Colonic mucosa (tissue), 4 donors: ENCODE measurements at places on chromosomes 3 and 15.

GRCh38 chr3:111890051-111890580 lies 31.1 kb downstream of the PHLDB2 start:
- DNase-seq: no peak

DNA sequence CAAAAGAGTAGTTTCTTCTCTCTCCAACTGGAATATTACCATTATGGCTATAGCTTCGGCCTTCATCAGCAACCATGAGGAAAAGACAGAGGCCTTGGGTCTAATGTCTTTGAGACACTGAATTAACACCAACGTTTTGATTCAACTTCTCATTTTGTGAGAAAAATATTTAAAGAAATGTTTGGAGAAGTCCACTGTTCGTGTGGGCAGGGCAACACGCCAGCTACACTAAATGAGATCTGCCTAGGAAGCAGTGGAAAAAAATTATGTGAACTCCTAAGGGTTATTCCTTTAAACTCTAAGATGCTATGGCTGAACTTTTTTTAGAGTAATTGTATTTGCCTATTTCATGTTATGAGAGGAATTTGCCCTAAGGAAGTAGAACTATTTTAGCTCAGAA lies 41.8 kb downstream of the NCEH1 start:
- no peak for DNase-seq

DNA sequence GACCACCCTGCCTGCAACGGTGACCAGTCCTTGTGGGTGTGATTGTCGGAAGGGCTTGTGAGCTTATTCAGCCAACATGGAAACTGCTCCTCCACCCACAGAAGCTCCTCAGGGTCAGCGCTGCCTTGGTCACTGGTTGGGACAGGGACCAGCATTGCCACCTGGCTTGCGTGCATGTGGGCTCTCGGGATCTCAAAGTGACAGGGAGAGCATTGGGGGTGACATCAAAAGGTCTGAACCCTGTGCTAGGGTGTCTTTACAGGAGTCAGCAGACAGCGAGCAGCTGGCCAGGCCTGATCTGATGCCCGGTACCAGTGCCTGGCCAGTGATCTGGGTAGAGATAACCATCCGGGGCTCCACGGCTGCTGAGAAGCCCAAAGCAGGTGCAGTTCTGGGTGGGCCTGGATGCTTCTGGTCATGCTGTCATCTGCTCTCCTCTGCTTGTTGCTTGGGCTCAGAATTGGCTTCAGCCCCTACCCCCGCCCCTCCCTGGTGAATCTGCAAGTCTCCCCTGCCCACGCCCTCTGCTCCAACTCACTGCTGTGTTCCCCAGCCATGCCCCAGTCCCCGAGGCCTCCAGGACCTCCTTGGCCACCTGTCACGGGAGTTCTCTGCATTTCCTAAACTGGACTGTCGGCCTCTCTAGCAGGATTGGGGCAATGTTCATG lies 134.8 kb downstream of the NSMCE3 start:
- DNase-seq: no peak

DNA sequence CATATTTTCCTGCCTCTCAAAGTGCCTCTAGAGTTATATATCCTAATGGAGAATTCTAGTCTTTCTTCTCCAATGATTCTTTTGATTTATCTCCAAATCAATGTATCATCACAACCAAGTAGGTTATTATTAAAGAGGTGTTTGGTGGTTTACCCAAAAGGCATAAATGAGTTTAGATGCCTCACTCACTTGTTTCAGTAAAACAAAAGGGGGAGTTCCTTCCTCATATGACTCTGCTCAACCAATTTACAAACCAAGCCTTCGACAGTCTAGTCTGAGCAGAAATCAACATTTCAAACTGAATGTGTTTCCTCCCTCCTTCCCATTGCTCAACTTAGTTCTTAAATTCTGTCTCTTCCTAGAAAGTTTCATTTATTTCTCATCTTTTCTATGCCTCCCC lies 116.5 kb downstream of the TNIK start:
- no peak for DNase-seq

DNA sequence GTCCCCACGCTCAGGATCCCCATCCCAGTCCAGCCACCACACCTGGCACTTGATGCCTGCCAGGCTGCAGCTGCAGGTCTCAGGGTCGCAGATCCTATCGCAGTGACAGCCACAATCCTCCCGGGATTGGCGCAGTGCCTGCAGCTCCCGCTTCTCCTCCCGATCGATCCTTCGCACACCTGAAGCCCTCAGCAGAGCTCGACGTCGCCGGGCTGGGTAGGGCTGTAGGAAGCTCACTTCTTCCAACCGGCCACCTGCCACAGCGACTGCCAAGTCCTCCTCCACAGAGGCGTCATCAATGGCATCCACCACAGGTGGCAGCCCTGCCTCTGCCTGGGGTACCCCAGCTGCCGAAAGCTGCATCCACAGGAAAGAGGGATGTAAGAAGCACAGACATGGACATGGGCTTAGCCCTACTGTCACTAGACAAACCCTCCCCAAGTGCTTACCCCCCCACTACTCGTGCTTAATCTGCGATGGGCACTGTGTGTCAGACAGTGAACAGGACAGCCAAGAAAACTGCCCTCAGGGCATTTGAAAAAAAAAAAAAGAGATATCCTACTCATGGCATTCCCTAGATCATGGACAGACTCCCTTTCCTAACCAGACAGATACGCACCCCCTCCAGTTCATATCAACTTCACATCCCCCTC lies 9.2 kb downstream of the CSRNP1 start:
- no peak for DNase-seq

DNA sequence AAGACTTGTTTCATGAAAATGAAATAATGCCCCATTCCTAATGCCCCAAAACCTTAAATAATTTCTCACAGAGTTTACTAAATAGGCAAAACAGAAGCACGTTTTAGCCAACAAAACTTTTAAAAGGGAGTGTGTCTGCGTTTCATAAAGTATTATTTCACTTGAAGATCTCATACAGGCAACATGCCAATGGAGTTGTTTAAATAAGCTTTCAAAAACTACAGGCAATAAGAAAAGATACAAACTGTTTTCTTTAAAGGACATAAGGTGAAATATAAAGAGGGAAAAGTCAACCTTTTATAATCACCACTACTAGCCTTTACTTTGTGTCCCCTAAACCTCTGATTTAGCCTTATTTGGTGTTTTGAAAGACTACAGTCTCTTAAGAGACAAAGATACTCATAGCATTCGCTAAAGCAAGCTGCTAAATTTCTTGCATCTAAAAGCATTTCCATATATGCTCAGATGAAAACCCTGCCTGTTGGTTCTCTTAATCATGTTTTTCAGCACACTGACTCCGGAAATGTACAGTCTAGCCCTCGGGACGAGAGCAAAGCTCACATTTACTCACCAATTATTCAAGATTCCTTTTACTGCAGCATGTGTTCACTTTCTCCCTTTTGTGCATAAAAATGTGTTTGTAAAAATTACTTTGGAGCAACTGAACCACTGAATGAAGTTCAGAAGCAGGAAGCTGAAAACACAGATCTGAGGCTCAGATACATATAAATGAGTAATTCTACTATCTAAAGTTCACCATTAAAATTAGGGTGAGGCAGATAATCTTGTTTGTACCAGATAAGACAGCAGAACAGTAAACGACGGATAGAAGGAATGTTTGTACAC lies 119.0 kb downstream of the GOLIM4 start:
- DNase-seq: no peak

- DNase-seq: no peak
Measured at GRCh38 chr3:49968346-49968745, 28.4 kb downstream of the RBM6 start.

DNA sequence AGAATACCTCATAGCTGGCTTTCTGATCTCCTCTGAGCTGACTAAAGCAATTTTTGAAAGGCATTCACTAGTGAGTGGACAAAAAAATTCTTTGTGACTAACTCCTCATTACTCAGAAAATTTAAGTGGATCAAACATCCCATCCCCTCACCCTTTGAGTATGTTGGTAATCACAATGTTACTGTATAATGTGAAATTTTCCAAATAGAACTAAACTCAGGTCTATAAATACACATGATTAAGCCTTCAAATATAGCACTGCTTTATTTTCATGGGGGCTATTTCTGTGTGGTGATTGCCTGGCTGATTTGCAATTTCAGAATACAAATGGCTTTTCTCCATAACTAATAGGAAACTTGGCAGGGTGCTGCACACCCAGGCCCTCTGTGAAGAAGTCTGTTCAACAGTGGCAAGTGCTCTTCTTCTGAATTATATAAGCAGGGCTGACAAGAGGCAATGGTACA lies 45.9 kb upstream of the ACTC1 start:
- no peak for DNase-seq

DNA sequence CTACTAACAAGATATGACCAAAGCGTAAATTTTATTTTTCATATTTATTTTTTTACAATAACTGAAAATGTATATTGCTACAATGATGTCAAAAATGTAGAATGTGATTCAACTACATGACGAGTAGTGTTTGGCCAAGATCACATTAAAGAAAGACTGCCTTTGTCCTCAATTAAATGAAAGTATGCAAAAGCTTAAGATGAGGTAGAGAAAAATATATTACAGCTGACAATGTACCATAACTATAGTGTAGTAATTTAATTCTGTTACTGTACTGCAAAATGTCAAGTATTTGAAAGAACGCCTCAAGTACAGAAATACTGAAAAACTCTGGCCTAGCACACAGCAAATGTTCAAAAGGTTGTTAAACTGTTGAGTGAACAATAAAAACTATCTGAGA lies 9.7 kb downstream of the PRICKLE2 start:
- no peak for DNase-seq

- DNase-seq: no peak
Measured at GRCh38 chr3:11323813-11324212, 51.6 kb downstream of the ATG7 start.
